ENCODE measurements at places on chromosomes 6 and 20.
A peak's percentile ranks its signal among the peaks of the same experiment; 100 is the strongest.

- DNase-seq, result no peak
These were observed 73.9 kb upstream of the RBM24 start for GRCh38 chr6:17207281-17207680.

- no peak for DNase-seq
These were observed 87.6 kb upstream of the SGK1 start for GRCh38 chr6:134405386-134406087.

GRCh38 chr6:131285548-131285947 is 150.3 kb downstream of the AKAP7 start:
- DNase-seq, result no peak

- DNase-seq, result no peak
These were observed 238.5 kb upstream of the SUPT3H start for GRCh38 chr6:45616209-45616608.

- no peak for DNase-seq
These were observed 6.4 kb downstream of the TPMT start for GRCh38 chr6:18148304-18149025.

DNA sequence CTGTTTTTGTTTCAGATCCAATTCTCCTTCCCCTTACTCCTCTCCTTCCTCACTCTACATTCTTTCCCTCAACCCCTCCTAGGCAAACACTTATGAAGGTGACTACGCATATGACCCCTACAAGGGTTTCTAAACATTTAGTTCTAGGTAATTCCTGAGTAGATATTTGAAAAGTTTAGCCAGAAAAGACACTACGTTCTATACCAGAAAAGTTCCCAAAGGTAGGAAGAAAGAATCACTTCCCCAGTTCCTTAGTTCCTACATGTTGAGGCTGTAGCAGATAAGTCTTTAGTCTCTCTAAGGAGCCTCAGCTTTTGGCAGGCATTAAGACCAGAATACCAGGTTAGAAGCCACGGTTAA is 11.6 kb downstream of the POU3F2 start:
- no peak for DNase-seq

GRCh38 chr20:11867291-11867919 is 50.3 kb upstream of the BTBD3 start:
- no peak for DNase-seq

GRCh38 chr6:126945812-126946360 is 172.6 kb upstream of the RSPO3 start:
- DNase-seq, result no peak

DNA sequence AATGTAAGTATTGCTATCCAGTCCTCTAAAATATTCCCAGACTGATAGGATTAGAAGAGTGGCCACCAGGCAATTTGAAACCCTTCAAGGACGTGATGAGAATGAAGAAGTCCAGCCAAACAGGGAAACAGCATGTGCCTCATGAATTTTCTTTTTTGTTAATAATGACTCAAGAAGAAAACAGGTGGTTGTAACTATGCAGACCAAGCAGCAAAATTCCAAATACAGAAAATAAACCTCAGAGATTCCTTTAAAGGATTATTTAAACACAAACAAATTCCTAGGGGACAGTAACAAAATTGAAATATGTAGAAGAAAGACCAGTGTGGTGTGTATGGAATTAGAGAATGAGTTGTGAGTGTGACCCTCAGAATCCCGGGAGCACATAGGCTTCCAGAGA is 239.2 kb downstream of the KCNQ5 start:
- DNase-seq, result no peak

GRCh38 chr6:14058735-14059134 is 58.8 kb upstream of the CD83 start:
- DNase-seq, result no peak

DNA sequence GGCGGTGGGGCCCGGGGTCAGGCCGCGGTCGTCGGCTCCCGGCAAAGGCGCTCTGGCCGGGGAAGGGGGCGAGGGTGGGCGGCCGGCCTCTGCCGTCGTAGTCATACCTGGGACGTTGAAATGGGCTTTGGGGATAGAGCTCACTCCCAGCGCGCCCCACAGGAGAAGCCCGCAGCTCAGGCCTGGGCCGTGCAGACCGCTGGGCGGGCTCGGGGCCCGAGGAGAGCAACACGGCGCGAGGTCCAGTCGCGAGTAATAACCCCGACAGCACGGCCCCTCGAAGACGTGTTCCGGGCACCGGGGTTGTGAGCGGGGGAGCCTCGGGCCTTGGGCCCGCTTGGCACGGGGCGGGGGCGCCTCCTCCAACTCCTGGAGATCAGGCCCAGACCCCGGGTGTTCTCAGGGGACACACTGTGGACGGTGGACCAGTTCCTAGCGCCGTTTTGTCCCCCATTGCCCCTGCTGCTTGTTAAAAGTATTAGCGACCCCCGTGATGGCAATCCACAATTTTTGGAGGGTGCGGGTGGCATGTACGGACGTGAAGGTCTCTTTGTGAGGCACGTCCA is 10.9 kb downstream of the FOXC1 start:
- no peak for DNase-seq

DNA sequence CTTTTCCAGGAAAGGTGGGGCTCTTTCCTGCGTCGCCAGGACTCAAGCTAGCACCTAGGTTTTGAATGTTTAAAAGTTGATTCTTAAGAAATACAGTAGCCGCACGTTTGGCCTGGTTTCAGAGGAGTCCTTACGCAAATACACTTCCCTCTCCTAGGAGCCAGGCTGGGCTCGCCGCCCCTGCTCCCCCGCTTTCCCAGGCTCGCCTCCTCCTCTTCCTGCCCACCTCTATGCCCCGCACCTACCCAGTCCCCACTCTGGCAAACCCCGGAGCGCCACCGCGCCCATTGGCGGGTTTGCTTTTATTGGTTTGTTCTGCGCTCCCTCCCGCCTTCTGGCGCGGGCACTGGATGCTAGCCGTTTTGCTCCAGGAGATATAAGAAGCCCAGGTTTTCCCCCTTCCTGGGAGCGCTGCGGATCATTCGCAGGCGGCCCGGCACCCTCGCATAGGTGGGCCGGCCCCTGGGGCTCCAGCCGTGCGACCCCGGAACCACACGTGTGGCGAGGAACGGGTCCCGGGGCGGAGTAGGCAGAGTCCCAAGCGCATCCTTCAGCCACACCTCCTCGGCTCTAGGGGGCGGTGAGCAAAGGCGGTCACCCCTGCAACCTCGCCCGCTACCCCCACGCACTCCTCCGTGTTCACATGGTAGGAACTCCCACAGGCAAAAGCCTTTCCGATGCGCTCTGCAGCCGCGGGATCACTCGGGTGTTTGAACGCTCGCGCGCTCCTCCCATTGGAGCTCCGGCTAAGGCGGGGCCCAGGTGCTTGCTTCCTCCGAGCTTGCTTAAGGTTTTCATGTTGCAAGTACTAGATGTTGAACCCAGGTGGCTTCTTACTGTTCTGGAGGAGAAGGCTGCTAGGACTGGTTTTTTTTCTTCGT is 119.0 kb downstream of the RTN4IP1 start:
- DNase-seq, result peak; percentile 67

DNA sequence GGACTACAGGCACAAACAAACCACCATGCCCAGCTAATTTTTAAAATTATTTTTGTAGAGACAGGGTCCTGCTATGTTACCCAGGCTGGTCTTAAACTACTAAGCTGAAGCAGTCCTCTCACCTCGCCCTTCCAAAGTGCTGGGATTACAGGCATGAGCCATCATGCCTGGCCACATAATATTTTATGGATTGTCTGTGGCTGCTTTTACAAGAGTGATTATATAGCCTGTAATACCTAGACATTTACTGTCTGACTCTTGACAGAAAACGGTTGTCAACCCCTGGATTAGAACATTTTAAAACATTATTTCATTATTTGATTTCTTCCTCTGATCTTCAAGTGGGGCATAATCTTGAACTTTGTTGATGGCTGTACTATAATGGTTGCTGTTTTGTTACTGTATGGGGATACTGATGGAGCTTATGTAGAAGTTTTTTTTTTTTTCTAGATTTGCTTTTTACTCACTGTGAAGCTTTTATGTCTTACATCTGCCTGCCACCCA is 14.3 kb downstream of the PARD6B start:
- DNase-seq, result no peak

DNA sequence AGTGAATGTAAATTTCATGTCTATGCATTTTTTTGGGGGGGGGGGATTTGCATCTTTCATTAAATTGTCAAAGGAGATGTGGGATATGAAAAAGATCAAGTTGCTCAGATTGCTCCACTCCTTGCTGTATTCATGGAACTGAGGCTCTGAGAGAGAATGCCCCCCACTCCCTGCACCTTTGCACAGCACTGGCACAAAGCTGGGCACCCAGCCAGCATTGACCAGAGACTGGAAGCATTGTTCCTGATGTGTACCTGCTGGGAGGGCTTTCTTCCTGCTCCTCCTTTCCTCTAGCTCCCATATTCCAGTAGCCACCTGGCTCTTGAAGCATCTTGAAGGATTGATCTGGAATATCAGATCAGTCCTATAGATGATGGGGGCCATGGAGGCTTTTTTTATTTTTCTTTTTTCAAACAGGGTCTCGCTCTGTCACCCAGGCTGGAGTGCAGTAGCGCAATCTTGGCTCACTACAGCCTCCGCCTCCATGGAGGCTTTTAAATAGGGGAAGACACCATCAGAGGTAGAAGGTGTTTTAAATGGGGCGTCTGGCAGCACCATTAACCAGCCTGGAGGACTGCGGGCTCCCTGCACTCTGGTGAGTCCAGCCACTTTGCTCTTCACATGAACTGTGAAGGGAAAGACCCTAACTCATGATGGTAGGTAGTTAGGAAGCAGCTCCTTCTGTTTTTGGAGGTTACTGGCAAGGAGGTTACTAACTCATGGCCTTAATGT is 10.9 kb downstream of the DUSP15 start:
- no peak for DNase-seq

- DNase-seq, result no peak
These were observed 44.8 kb downstream of the POPDC3 start for GRCh38 chr6:105135056-105135455.

GRCh38 chr6:110410511-110410910 is 4.9 kb downstream of the DDO start:
- DNase-seq, result no peak

DNA sequence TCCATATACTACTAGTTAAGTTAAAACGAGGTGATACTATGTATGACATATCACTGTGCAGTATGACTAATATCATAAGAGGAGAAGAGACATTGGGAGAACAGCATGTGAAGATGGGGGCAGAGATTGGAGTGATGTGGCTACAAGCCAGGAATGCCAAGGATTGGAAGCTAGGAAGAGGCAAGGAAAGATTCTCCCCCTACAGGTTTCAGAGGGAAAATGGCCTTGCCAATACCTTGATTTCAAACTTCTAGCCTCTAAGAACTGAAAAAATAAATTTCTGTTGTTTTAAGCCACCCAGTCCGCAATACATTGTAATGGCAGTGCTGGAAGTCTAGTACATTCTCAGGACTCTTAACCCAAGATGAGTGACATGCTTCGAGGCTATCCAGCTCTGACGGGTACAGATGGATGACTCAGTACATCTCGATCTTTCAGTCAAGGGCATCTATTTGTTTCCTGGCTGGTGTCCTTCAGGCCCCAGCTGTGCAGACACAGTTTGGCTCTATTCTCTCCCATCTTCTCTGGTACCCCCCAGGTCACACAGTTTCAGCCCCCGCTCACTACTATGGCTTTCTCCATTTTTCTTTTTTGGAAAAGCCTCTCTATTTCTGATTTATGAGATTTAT is 55.5 kb upstream of the THEMIS start:
- DNase-seq, result no peak

DNA sequence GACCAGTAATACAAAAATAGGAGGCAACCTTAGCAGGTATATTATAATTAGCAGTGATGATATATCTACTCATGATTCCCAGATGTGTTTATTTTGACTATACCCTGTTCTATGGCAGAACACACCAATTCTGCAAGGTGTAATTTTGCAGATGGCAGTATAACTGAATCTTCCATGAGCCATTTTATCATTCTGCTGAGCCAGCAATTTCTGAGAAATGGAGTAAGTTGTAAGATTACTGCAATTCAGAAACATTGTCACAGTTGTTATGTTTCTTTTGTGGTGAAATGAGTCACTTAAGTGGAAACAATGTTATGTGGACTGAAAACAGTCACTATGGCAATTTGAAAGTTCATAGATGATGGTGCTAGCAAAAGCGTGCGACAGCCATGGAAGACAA is 63.7 kb upstream of the RIMS1 start:
- DNase-seq, result no peak

All from GM10248 (cell line).